ENCODE measurements at places on chromosomes 6 and 20.

- no peak for DNase-seq
These were observed 184.9 kb downstream of the TINAG start for GRCh38 chr6:54493138-54493537.

GRCh38 chr20:62702895-62703852 lies 5.5 kb upstream of the NTSR1 start:
- DNase-seq, result peak; percentile 78

- DNase-seq, result no peak
These were observed 26.5 kb downstream of the GTF2H5 start for GRCh38 chr6:158194487-158195280.

DNA sequence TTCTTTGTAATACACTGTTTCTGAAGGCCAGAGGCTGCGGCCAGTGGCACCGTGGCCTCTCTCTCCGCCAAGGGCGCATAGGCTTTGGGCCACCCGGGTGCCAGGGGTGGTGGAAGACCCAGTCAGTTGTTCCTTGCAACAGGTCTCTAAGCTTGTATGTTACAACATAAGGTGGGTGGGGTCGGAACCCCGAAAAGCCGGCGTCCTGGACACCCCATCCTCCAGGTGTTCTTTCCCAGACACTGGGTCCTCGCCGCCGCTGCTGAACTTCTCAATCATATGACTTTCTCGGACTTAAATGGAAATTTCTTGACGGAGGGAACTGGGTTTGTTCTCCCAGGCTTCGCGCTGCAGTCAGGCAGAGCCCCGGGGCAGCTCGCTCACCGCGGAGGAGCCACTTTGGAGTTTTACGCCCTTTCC lies 983 bp upstream of the KCNQ5 start:
- DNase-seq, result no peak

DNA sequence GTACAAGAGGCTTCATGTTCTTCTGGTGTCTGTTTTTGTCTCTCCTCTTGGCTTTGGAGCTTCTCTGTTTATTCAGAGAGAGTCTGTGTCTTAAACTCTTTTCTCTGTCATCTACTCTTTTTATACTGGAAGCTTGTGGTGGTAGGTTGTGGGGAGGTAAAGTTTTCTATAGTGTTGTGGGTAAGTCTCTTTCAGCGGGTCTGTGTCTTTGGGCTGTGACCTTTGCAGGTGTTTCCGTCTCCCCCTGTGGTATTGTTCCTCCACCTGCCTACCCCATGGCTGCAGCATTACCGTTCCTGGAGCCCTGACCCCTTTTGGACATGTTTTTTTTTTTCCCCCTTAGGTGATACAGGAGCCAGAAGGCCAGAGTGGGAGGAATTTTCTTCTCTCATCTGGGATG lies 37.9 kb upstream of the FERMT1 start:
- DNase-seq, result no peak

GRCh38 chr20:10716855-10717254 lies 43.1 kb upstream of the JAG1 start:
- peak; percentile 32 for DNase-seq

DNA sequence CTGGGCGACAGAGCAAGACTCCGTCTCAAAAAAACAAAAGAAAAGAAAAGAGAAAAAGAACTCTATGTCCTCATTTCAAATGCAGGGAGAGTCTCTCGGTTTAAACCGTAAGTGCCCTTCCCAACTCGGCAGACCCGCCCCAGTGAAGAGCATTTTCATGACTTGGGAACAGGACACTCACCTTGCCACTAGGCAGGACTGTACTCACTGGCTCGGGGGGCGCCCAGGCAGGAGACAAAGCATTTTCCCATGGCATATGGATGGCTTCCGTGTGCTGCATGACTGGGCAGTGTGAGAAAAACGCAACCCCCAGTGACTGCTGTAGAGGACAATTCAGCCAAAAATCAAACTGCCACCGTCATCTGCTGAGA lies 23.7 kb upstream of the MRGBP start:
- DNase-seq, result no peak
